ENCODE measurements at places on chromosomes 3 and 15.

GRCh38 chr3:49899815-49900214, 3.9 kb downstream of the MST1R start:
- DNase-seq, result no peak

DNA sequence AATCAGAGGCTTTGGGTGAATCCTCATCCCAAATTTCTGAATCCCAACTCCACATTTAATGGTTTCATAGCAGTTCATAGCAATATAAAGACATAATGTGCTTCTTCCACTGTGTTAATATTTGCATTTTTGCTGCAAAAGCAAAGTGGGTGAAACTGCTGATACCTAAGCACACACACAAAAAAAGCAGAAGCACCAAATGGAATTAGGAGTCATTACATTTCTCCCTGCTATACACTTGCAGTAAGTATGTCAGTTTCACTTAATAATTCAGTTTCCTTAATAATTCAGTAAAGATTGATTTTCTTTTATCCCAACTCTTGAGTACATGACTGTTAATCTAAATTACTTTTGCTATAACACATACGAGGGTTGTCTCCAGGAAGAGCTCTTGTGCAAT, 48.9 kb upstream of the ALCAM start:
- DNase-seq, result no peak

DNA sequence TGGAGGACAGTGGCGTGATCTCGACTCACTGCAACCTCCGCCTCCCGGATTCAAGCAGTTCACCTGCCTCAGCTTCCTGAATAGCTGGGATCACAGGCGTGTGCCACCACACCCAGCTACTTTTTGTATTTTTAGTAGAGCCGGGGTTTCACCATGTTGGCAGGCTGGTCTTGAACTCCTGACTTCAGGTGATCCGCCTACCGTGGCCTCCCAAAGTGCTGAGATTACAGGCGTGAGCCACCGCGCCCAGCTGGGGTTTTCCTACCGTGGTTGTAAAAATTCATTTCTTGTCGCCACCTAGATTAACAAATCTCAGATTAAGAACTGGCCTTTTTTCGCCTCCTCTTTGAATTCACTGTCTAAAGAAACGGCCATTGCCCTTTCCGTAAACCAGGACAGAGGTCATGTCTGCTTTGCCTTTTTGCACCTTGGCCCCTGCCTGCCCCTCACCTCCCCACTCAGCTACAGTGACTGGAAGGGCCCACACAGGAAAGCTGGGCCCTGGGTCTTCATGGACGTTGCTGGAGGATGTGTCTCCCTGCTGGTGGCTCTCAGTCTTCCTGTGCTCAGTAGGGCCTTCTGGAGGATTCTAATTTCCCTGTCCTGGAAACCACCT, 17.2 kb downstream of the ZNF710 start:
- DNase-seq, result no peak

GRCh38 chr3:69092030-69092516, 7.3 kb downstream of the ARL6IP5 start:
- peak; percentile 34 for DNase-seq

DNA sequence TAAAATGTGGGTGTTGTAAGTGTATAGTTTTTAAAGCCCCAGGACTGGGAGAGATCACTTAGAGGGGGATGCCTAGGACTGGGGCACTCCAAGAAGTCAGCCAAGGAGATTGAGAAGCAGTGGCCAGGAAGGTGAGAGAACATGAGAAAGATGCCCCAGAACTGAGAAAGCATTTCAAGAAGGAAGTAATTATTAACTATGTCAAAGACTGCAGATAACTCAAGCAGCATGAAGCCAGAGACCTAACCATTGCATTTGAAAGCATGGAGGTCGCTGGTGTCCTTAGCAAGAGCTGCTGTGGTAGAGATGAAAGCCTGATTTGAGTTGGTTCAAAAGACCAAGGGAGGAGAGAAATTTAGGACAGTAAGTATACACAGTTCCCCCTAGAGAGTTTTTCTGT, 30.6 kb upstream of the SLC2A2 start:
- DNase-seq, result no peak

DNA sequence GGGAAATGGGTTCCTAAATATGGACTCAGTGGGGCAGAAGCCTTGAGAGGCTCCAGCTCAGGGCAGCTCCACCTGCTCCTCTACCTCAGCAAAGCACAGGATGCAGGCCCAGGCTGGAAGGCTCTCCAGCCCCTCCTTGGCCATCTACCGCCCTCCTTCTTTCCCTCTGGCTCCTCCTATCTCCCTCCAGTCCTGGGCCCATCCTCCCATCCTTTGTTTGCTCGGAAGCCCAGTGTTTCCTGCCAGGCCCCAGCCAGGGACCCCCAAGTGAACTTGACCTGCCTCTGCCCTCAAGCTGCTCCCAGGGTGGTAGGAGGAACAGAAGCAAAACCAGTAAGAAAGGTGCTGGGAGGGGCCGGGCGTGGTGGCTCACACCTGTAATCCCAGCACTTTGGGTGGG, 20.1 kb downstream of the MAPKAPK3 start:
- no peak for DNase-seq

DNA sequence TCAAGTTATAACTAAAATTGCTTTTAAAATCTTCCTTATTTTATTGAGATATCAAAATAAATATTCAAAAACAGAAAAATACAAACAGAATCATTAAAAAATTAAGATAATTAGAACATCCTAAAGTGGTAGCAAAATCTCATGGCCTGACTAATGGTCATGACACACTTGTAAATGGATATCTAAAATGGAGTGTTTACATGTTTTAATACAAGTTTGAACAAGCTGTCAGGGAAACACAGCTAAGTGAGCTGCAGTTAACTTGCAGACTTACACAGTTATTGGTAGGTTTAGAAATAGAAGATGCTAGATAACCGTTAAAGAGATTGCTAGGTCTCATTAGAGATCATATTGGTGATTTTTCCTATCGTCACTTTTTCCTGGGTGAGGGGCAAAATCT, 242.3 kb downstream of the LPP start:
- no peak for DNase-seq

DNA sequence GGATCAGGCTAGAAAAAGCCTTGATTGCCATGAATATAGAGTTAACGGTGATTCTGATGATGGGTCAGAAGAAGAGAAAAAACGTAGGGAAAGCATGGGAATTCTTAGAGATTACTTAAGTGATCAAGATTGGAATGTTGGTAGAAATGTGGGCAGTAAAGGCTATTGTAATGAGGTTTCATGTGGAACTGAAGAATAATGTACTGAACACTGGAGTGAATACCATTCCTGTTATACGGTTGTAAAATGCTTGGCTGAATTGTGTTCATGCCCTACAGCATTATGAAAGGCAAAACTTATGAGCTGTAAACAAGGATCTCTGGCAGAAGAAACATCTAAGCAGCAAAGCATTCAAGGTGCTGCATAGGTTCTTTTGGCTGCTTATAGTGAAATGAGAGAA, 414.1 kb upstream of the CBLB start:
- no peak for DNase-seq

Measured in CD4-positive, alpha-beta T cell treated with Interleukin-15 for 1 hour (primary cell).